Ascending aorta (tissue), 2 donors: ENCODE measurements at places on chromosomes 3 and 15.
A peak's percentile ranks its signal among the peaks of the same experiment; 100 is the strongest.

GRCh38 chr3:141493184-141493583 is 6.4 kb downstream of the RASA2 start:
- no peak for DNase-seq
- no peaks in the 10 kb centered on the region for H3K27me3 ChIP-seq
- H3K36me3 ChIP-seq, result no peaks in the 10 kb centered on the region
- H3K27ac ChIP-seq, result no peak overlapping the region

- H3K4me3 ChIP-seq, result no peak overlapping the region
- H3K4me1 ChIP-seq, result no peaks in the 10 kb centered on the region
- H3K27ac ChIP-seq, result no peak overlapping the region
These were observed 29.7 kb downstream of the HDAC11 start for GRCh38 chr3:13509816-13510192.

DNA sequence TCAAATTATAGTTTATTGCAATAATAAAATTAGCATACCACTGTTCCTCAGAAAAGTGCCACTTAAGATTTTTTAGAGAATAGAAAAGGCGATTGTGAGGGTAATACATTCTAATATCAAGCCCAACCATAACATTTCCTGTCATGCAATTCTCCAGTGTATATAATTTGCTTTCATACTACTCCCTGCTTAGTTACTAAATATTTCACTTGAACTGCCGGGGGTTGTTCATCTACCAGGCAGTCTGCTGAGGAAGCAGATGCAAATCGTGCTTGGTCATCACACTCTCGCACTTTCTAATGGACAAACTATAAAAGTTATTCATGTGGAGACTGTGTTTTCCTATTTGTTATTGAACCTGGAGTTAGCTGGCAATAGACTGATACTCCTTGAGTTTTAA is 645.6 kb upstream of the CBLB start:
- no peaks in the 10 kb centered on the region for H3K4me1 ChIP-seq
- H3K27ac ChIP-seq, result no peak overlapping the region
- H3K4me3 ChIP-seq, result no peak overlapping the region
- no peaks in the 10 kb centered on the region for H3K36me3 ChIP-seq
- DNase-seq, result no peak

GRCh38 chr3:129277829-129278271 is 820 bp upstream of the HMCES start:
- H3K4me1 ChIP-seq, result no peaks in the 10 kb centered on the region
- H3K27me3 ChIP-seq, result no peaks in the 10 kb centered on the region
- H3K27ac ChIP-seq, result peak overlapping the region; percentile 98
- peak overlapping the region; percentile 93 for H3K4me3 ChIP-seq
- peaks cover 43% of the 10 kb centered on the region for H3K36me3 ChIP-seq
- DNase-seq, result no peak
